ENCODE measurements at places on chromosomes 12 and 14.

- no peaks in the 10 kb centered on the region for H3K27me3 ChIP-seq
- H3K27ac ChIP-seq, result no peak overlapping the region
- DNase-seq, result no peak
- H3K36me3 ChIP-seq, result no peaks in the 10 kb centered on the region
These were observed 457.7 kb upstream of the SYT1 start for GRCh38 chr12:78406828-78407227.

DNA sequence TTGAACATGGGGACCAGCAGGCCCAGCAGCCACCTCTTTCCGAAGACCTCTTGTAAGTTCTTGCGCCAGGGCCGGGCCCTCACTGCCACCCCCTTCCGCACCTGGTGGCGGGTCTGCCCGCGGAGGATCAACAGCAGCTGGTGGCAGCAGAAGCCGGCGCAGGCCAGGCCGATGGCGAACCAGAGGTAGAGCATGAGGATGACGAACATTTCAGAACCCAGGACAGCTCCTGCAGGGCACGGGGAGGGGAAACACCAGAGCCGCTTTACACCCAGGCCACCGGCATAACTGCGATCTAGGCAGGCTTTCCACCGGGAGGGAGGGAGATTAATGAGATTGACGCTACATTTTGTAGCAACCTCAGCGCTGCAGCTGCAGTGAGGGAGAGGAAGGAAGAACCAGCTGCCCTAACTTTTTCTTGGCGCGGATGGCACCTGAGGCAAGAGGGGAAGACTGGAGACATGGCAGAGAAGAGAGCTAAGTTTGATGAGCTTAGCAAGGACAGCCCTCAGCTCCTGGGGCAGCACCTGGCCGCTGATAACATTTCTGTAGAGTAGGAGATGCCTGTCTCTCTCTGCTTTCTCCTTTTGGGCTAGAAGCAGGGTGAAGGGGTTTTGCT is 7.8 kb downstream of the ZDHHC22 start:
- H3K4me3 ChIP-seq, result no peak overlapping the region
- no peaks in the 10 kb centered on the region for H3K4me1 ChIP-seq
- H3K36me3 ChIP-seq, result no peaks in the 10 kb centered on the region
- no peak overlapping the region for H3K27ac ChIP-seq
- H3K27me3 ChIP-seq, result peaks cover 3% of the 10 kb centered on the region

DNA sequence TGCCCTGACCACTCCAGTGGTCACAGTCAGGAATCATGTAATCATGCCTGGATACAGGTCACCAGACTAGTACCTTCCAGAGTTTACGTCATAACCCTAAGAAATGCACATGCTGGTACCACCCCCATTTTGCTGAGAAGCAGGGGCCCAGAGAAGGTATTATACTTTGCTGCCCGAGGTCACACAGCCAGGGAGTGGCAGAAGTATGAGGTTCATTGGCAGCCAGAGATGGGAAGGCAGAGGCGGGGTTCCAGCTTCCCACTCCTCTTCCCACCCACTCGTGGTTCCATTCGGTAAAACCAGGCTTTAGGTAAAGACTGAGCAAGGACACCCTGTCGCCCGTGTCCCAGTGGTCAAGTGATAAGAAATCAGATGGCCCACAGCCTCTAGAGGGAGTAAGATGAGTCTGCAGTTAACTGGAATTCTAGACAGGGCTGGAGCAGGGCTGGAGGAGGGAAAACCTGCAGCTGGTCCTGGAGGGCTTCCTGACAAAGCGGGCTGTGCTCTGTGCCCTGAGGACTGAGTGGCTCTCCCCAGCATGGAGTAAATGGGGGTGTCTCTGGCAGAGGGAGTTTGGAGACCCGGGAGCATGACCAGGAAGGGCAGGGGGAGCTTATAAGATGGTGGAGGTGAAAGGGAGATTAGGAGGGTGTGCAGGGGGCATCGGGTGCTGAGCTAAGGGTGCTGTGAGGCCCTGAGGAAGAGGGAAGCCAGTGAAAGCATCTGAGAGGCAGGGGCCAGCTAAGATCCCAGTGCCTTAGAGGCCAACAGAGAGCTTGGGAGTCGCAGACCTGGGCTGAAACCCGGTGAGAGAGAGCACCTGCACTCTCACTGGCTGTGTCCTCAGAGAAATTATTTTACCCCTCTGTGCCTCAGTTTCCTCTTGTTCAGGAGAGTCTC is 5.7 kb downstream of the FAM222A start:
- H3K4me3 ChIP-seq, result no peak overlapping the region
- DNase-seq, result no peak
- H3K4me1 ChIP-seq, result peaks cover 7% of the 10 kb centered on the region
- peaks cover 15% of the 10 kb centered on the region for H3K27me3 ChIP-seq
- H3K27ac ChIP-seq, result no peak overlapping the region

DNA sequence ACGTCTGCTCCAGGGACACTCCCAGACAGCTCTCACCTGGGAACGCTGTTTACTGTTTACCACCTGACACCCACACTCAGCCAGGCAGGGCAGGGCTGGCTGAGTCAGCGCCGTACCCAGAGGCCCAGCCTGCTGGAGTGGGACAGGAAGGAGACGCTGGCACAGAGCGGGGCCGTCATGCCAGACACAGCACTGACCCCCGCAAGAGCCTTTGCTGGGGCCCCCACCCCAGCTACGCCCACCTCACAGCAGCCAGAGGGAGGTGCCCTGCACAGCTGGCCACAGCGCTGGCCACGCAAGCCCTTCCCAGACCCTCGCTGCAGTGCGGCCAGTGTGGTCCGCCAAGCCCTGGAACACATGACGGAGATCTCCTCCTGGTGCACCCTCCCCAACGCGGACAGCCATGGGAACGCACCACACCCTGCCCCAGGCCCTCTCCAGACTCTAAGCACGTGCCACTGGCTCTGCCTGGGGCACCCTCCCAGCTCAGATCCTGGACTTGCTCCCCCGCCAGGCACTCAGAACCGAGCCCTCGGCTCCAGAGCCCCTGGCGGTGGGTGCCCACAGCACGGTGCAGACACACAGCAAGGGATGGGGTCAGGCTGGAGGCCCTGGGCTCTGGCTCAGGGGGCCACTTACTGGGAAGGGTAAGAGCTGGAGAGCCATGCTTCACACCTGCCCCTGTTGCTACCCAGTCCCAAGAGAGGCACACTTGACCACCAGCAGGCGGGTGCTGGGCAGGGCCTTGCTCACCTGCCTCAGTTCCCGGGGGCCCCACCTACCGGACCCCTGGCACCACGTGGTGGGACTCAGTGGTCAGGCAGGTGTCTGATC is 5.7 kb downstream of the AHNAK2 start:
- peaks cover 10% of the 10 kb centered on the region for H3K4me1 ChIP-seq
- H3K4me3 ChIP-seq, result no peak overlapping the region
- H3K27me3 ChIP-seq, result peaks cover 17% of the 10 kb centered on the region
- no peaks in the 10 kb centered on the region for H3K36me3 ChIP-seq
- no peak overlapping the region for H3K27ac ChIP-seq

DNA sequence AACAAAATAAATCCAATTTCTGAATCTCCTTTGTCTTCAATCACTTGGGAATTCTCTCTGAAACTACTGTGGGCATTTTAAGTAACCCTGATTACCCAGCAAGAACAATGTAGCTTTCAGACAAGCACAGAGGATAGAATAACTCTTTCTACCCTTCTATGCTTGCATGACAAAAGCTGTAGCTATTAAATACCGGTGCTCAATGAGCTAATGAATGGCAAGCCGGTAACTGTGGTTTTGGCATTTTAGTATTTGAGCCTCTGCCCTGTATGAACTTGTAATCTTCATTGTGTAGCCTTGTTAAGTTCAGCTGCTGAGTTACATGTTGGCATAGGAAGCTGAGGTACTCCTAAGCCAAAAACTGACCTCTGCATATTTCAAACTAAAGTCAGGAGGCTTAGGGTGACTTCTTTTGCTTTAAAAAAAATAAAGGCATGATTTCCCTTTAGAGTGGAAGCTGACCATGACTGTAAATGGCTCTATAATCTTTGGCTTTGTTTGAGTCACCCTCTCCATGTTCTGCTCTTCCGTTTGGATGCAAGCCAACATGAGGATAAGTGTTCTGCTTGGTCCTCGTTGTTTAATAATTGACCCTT is 171.0 kb upstream of the HIF1A start:
- no peak for DNase-seq
- H3K27ac ChIP-seq, result peak overlapping the region; percentile 37
- peaks cover 10% of the 10 kb centered on the region for H3K36me3 ChIP-seq
- H3K4me3 ChIP-seq, result no peak overlapping the region

DNA sequence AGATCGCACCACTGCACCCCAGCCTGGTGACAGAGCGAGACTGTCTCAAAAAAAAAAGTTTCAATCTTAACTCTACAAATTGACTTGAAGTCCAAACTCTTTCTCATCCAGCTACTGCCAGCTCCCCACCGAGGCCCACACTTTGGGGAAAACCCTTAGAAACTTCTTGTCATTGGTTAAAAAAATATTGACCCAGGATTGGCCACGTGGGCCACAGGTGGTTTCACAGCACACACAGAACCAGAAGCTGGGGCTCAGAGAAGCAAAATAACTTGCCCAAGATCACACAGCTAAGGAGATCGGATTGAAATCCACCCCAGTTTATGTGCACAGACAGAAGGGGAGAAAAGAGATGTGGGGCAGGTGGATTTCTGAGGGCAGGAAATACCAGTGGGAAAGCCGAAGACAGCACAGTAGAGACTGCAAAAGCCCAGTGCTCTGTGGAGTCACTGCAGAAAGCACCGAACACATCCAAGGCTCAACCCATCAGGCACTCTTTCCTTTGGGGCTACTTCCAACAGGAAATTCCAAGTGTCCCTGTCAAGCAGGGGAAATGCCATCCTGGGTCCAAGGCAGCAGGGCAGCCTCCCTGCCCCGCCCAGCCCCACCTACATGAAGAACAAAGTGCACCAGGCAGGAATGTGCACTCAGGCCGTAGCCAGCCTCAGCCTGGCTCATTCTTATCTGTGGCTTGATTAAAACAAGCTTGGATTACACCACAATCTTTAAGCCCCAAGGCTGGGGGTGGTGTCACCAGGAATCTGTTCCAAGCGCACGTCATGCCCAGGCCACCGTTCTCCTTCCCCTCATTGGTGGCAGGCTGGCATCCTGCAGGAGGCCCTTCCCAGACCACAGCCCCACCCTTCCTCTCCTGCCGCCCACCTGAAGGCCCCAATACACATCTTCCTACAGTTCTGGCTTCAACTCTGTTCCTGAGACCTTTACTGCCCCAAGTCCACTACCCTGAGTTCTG is 72.5 kb downstream of the ITPK1 start:
- H3K4me1 ChIP-seq, result peaks cover 5% of the 10 kb centered on the region
- DNase-seq, result no peak
- no peaks in the 10 kb centered on the region for H3K27me3 ChIP-seq
- no peaks in the 10 kb centered on the region for H3K36me3 ChIP-seq
- no peak overlapping the region for H3K27ac ChIP-seq

All from CD4-positive, alpha-beta memory T cell (primary cell).